Foreskin melanocyte (primary cell): ENCODE measurements at places on chromosomes 16 and 17.

DNA sequence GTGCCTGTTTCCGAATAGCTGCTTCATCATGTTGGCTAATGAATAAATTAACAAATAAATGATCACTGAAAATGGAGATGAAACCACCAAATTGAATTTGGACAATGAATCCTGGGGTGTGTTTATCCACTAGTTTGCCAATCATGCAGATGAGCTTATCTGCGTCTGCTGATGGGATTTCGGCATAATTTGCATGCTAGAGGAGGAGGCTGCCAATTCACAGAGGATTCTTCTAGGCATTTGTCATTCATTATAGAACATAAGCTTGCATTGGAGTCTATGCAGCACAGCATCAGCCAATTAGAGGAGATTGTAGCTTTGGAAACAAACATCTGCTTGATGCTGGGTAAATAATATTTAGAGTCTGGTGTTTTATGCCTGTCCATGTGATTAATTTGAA, 123.1 kb downstream of the NPIPB5 start:
- DNase-seq: no peak

DNA sequence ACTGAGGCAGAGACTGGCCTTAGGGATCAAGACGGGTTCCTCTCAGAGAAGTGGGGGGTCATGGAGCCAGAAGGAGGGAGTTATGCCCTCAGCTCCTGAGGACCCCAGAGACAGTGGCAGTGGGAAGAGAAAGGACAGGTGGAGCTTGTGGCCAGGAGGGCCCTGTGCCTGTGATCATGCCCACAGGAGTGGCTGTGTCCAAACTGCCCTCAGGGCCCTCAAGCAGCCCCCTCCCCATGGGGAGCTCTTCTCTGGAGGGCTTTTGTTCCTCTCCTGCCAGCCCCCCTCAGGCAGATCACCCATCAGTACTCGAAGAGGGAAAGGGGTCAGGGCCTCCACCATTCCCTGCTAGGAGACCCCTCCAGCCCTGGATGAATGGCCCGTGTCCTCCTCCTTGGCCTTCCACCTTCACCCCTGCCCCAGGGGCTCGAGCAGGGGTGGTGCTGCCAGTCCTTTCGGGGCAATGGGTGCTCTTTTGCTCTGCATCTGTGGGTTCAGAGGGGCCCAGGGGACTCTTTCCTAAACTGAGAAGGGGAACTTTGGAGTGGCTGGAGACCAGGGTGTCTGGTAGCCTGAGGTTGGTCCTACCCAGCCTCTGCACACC, 52.7 kb downstream of the BEAN1 start:
- no peak for DNase-seq

DNA sequence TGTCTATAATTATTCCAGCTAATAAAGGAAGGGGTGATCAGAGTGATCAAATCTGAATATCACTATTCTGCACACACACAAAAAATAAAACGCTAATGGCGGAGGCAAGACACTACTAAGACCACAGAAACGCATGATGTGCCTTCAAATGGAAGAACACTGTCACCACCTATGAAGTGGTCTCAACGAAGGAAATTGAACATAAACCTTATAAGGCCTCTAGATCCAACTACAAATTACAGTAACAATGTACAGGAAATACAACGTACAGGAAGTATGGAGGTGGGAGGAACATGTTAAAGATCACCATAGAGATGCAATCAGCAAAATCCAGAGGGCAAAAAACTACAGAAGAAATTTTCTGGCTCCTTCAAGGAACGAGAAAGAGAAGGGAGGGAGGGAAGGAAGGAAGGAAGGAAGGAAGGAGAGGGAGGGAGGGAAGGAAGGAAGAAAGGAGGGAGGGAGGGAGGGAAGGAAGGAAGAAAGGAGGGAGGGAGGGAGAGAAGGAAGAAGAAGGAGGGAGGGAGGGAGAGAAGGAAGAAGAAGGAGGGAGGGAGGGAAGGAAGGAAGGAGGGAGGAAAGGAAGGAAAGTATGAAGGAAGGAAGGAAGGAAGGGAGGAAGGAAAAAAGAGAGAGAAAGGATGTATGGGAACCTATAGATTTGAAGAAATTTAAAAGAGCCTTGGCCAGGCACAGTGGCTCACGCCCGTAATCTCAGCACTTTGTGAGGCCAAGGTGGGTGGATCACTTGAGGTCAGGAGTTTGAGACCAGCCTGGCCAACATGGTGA, 3.1 kb upstream of the SGCA start:
- no peak for DNase-seq

GRCh38 chr17:61738249-61738648, 125.1 kb downstream of the BRIP1 start:
- no peak for DNase-seq

DNA sequence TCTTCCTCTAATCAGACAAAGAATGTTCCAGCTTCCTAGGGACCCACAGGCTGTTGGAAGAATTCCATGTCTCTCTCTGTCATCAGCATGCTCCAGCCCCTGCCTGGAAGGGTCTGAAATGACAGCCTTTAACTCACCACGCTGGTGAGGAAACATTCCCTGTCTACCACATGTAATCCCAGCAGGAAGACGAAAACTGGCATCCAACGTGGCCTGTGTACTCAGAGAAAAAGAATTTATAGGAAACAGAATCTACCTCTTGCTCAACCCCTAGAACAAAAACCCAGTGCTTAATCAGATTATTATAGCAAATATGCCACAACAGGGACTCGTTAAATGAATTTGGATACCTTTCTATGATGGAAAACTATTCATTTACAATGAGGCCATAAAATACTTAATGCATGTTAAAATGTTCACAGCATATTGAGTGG, 147.3 kb upstream of the FOXF1 start:
- no peak for DNase-seq

DNA sequence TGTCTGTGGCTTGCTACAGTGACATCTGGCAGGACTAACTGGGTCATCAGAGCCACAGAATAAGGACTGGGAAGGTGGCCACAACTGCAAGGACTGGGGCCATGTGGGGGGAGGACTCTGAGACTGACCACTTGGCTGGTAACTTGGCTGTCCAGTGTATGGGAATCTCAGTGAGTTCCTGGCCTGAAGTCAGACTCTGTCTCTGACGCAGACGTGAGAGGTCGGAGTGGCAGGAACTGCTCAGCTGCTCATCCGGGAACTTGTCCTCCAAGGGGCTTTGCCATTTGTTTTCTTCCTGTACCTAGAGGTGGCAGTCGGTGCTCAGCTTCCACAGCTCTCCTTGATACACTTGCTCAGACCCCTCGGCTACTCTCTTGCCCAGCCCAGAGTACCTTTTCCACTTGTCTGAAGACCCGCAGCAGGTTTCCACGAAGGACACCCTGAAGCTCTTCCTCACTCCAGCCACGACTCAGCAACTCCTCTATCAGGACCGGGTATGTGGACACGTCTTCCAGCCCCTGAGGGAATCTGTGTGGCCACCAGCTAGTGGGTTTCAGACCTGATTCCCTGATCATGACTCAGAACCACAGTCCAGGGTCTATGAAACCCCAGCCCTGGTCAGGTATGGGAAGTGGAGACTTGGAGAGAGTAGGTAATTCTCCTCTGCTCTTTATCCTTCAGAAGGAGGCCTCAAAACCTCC, 7.3 kb upstream of the DPEP3 start:
- no peak for DNase-seq
